ENCODE measurements at places on chromosomes 6 and 20. TPM values are rescaled to one million over a fixed set of nuclear protein-coding genes. Genes with fewer than 3 reads are reported as not detected.

- no peak for DNase-seq
These were observed 76.2 kb downstream of the ALDH8A1 start for GRCh38 chr6:134873500-134874388.

DNA sequence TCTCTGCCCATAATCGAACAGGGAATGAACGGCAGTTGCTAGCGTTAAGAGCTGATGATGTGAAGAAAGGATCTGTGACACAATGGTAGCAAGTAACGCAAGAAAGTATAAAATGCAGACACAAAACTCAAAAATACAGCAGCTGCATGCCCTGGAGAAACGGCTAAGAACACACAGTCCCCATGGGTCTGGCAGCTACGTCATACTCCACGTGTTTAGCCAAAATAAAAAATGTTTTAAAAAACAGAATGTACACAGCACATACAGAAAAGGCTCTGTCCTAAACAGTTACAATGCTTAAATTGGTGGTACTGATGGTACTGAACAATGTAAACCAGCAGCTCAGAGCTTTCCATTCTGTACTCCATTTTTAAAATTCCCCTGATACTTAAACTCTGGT is 34.4 kb downstream of the HUS1B start:
- DNase-seq, result no peak

The CGA gene
- not detected for total RNA-seq

GRCh38 chr6:684831-685636 is 7.9 kb downstream of the EXOC2 start:
- no peak for DNase-seq

DNA sequence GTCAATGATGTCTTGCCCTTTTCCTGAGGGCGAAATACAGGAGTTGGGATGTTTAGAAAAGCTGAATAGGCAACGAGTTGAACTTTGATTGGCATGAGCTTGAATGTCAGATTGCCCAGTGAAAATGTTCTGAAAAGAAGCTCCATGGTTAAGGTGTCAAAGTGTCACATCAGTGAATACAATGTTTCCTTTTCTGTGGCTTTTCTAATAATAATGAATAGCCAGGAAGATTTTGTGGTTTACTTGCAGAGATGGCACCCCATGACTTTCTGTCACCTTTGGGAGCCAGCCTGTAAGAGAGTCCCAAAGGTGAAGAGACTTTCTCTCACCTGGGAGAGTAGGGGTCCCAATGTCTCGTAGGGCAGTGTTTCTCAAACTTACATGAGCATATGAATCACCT is 119.2 kb downstream of the KCNQ5 start:
- no peak for DNase-seq
